Gastrocnemius medialis (tissue), 4 donors: ENCODE measurements at places on chromosomes 6 and 20. TPM values are rescaled to one million over a fixed set of nuclear protein-coding genes. Genes with fewer than 3 reads are reported as not detected.

- DNase-seq, result no peak
These were observed 15.8 kb upstream of the DEK start for GRCh38 chr6:18280084-18280483.

DNA sequence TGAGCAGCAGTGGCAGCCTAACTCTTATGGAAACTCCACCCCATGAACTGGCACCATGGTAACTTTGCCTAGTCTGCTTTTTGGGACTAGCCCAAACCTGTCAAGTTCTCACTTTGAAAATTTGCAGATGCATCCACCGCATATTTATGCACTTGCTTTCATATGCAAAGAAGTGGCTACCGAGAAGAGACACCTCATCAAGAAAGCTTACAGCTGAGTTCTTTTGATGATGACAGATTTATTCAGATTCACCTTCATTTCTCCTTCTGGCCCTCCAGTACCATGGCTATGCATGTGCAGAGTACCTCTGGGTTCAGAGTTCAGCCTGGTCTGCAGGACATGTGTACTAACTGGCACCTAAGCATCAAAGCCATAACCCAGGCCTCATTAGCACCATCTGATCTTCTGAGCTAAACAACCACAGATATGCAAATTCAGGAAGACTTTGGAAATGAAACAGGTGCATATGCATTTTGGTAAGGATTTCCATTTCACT is 154.3 kb upstream of the TENT5A start:
- no peak for DNase-seq

DNA sequence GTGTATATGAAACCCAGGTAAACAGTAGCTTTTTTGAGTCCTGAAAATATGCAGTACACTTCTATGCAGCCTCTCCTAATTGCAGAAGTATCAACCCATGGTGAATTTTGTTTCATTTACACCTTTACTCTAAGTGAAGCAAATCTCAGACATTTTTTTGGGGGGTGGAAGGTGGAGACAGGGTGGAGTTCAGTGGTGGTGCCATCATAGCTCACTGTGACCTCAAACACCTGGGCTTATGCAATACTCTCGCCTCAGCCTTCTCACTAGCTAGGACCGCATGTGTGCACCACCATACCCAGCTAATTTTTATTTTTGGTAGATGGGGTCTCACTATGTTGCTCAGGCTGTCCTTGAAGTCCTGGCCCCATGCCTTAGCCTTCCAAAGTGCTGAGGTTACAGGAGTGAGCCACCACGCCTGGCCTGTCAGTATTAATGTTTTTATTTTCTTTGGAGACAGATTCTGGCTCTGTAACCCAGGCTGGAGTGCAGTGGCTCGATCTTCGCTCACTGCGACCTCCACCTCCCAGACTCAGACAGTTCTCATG is 80.3 kb downstream of the JARID2 start:
- DNase-seq, result no peak

DNA sequence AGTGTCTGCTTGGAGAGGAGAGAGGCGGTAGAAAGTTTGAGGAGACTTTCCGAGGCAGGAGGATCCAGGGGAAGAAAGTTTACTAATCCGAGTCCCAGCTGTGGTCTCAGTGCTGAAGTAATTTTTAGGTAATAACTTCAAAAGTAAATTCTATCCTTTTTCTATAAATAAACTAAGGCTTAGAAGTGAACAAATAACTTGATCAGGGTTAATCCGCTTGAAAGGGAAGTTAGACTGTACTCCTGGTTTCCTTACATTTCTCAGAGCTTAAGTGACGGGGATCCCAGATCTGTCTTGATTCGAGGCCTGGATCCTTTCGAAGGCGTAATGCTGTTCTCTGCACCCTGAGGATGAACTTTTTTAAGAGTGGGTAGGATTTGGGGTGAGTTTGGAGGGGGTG is 2.6 kb downstream of the STK35 start:
- no peak for DNase-seq

GRCh38 chr6:150392452-150393220 is 23.8 kb downstream of the IYD start:
- no peak for DNase-seq

DNA sequence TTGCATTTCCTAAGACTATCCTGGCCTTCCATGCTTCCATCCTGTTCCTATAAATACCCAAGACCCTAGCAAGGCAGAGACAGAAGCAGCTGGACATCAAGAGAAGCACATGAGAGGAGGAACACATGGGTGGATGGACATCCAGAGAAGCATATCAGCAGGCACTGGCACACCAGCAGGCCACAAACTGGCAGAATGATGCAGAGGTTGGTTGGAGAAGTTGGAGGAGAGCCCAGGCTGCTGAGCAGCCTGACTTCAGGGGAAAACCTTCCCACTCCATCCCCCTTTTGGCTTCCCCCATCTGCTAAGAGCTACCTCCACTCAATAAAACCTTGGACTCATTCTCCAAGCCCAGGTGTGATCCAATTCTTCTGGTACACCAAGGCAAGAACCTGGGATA is 332.5 kb downstream of the FRK start:
- DNase-seq, result no peak

DNA sequence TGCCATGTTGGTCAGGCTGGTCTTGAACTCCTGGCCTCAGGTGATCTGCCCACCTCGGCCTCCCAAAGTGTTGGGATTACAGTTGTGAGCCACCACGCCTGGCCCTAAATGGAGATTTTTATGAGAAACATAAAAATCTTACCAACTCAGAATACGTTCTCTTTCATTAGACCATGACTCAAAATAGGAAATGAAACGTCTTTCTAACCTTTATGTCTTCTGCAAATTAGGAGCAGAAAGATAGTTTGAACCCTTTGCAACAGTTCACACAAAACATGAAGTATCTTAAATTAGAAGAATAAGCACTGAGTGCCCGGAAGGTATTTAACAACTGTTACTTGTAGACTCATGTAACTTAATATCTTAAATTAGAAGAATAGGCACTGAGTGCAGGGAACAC is 48.3 kb downstream of the AHI1 start:
- DNase-seq, result no peak

DNA sequence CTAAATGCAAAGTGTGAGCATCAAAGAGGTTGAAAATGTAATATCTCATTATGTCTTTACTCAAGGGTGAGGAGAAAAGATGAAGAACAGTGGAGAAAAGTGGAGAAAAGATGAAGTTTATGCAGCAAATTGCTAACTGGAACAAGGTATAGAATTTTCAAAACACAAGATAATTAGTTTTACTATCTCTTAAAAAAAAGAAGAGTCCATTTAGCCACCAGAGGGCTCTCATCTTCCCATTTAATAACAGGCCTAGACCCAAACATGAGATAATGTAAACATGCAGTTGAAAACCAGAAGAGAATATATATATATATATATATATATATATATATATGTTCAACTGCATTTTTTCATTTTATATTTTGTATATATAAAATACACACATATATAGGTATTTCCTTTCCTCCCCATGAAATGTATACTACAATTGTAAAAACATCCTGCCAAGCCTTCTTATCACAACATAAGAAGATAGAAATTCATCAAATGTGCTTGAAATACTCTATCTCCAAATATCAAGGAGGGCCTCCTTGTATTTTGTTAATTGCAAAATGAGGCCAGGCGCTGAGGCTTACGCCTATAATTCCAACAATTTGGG is 78.4 kb downstream of the ADTRP start:
- no peak for DNase-seq

GRCh38 chr6:43909474-43910148 is 139.6 kb downstream of the VEGFA start:
- DNase-seq, result no peak

DNA sequence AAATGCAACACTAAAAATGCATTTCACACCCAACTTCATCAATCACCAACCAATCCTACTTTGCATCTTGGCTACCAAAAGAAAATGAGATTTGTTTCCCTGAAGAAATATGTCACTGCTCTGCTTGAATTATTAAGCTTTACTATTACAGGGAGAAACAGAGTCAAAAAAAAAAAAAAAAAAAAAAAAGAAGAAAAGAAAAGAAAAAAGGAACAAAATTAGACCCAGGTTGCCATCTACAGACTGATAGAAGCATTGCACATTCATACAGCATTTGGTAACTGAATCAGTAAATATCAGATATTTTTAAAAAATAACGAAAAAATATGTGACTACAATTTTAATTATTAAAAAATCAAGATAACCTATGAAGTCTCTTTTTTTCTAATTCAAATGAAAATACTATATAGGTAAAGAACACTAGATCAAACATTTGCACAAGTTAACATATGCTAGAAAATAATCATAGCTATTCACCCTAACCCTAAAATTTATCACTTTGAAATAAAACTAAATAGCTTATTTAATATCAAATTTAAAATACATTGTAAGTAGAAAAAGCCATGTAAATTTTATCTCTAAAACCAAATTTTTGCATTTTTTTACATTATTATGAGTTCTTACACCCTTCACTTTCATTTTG is 83.3 kb downstream of the DCDC2 start:
- no peak for DNase-seq

DNA sequence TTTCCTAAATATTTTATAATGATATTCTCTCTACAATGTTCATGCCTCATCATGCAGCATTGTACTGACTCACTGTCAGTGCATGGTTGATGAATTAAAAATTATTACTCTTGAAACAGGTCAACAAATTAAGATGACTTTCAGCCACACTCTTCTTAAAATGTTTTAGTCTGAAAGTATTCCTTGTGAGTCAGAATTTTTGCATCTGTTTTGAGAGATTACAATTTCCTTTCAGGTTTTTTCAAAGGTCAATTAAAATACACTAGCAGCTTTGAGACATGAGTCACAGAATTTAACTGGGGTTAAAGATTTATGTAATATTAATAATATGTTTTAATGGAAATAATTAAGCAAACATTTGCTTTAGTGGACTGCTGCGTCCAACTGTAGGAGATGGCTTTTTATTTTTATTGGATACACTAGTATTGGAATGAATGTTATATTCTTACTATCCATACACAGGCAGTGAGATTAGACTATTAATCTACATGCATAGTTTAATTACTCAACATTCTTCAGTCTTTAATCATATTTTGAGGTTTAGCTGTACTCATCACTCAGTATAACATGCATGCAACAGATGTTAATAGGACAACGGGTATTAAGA is 9.7 kb downstream of the COL12A1 start:
- no peak for DNase-seq

GRCh38 chr6:101931766-101932165 is 538.3 kb downstream of the GRIK2 start:
- DNase-seq, result no peak

DNA sequence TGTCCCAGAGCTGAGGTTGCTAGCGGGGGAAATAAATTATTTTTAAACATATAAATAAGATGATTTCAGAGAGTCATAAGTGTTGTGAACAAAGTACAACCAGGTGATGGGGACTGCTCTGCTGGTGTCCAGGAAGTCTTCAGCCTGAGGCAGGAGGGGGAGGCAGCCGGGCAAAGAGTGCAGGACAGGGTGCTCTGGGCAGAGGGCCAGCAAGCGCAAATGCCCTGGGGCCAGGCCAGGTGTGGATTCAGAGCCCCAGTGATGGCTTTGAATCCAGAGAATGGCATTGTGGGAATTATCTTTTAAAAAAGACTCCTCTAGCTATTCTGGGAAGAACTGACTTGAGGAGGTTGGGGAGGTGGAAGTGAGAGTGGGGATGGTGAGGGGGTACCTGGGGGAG is 1.6 kb downstream of the CLPSL1 start:
- DNase-seq, result no peak

GRCh38 chr6:132011582-132011981 is 60.4 kb upstream of the CCN2 start:
- DNase-seq, result no peak

DNA sequence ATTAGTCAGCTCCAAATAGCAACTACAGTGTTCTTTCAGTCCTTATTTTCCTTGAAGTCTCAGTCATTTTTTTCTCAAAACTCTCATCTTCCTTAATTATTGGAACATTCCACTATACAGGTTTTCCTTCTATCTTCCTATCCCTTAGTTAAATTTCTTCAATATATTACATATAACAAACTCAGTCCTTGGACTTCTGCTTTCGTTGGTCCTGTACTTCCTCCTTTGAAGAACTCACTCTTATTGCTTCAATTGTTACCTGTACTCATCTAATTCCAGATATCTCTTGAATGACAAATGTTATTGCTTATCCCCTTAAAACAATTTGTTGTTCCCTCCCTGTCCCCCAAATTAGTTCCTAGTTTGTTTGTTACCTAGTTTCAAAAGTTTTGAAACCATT is 67.7 kb upstream of the NOTCH4 start:
- no peak for DNase-seq

The MYLK4 gene
- 15.5 TPM for total RNA-seq

The HAO1 gene
- total RNA-seq, result not detected

The GJA1 gene
- total RNA-seq, result 8.7 TPM

The BNIP5 gene
- total RNA-seq, result not detected

The IP6K3 gene
- total RNA-seq, result 352 TPM
